ENCODE measurements at places on chromosomes 1 and 21.

- peak; percentile 11 for DNase-seq
These were observed 3.1 kb downstream of the PADI1 start for GRCh38 chr1:17207966-17208418.

DNA sequence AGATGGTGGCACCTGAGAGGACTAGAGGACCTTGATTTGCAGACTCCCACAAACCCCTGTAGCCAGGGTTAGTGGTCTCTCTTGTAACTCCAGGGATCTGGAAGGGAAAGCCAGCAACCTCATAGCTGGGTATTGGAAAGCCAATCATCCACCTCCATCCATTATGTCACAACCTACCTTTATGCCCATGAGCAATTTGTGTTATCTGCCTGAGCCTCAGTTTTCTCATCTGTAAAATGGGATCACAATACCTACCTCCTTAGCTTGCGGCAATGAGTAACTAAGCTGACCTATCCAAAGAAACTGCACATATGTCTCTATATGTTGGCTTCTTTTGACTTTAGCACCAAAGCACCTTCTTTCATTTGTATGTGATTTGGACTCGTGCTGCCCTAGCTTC is 14.5 kb downstream of the DLGAP3 start:
- DNase-seq = no peak

- DNase-seq = no peak
These were observed 11.6 kb downstream of the BSND start for GRCh38 chr1:55010194-55010886.

DNA sequence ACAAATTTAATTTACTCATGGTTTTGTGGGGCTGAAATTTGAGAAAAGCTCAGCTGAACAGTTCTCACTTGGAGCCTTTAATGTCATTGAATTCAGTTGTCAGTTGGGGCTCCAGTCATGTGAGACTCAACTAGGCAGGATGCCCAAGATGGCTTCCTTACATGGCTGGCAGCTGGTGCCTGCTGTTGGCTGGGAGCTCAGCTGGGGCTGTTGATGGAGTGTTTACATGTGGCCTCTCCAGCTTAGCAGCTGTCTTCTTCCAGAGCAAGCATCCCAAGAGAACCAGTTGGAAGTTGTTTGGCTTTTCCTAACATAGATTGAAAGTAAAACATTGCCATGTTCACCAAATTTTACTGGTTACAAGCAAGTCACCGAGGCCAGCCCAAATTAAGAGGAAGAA is 81.8 kb upstream of the KCNA3 start:
- DNase-seq = no peak

DNA sequence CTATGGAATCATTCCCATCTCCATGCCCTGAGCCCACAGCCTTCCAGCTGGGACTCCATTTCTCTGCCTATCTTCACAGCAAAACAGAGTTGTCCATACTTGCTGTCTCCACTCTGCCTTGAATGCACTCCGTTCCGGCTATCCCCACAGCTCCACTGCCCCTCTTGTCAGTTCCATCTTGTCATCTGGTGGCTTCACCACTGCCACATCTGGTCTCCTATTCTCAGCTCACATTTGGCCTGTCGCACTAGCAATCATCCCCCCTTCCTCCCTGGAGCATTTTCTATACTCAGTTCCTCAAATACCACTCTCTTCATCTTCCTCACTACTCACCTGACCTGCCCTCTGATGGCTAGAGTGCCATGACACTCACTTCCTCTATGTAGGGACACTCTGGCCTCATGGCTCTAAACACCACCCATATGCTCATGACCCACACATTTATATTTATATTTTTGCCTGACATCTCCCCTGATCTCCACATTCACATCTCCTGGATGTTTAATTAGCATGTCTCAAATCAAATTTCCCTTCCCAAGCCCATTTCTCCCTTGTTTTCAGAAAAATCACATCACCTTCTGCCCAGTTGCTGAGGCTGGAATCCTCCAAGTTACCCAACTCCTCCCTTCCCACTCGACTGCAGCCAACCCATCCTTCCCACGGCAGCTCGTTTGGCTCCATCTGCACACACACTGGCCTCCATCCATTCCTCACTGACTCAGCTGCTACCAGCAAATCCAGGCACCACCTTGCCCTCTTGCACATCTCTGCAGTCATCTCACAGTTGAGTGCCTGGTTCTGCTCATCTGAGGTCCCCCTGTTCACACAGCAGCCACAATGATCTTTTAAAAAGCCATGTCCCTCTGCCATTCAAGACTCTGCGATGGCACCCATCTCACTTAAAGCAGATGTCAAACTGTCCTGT is 6.1 kb downstream of the ZNF692 start:
- DNase-seq = no peak

GRCh38 chr1:151494741-151495281 is 16.4 kb upstream of the CGN start:
- DNase-seq = no peak

Data from stimulated activated CD8-positive, alpha-beta memory T cell treated with anti-CD3 and anti-CD28 coated beads, Interleukin-15, amount 100 ng/mL, for 4 hours (primary cell).